ENCODE measurements at places on chromosomes 2 and 18.

- no peak overlapping the region for H3K4me3 ChIP-seq
- H3K36me3 ChIP-seq = no peaks in the 10 kb centered on the region
- H3K27me3 ChIP-seq = no peaks in the 10 kb centered on the region
- H3K4me1 ChIP-seq = no peaks in the 10 kb centered on the region
- H3K27ac ChIP-seq = no peak overlapping the region
- DNase-seq = no peak
Observed at GRCh38 chr18:41761333-41762018, 193.6 kb upstream of the PIK3C3 start.

DNA sequence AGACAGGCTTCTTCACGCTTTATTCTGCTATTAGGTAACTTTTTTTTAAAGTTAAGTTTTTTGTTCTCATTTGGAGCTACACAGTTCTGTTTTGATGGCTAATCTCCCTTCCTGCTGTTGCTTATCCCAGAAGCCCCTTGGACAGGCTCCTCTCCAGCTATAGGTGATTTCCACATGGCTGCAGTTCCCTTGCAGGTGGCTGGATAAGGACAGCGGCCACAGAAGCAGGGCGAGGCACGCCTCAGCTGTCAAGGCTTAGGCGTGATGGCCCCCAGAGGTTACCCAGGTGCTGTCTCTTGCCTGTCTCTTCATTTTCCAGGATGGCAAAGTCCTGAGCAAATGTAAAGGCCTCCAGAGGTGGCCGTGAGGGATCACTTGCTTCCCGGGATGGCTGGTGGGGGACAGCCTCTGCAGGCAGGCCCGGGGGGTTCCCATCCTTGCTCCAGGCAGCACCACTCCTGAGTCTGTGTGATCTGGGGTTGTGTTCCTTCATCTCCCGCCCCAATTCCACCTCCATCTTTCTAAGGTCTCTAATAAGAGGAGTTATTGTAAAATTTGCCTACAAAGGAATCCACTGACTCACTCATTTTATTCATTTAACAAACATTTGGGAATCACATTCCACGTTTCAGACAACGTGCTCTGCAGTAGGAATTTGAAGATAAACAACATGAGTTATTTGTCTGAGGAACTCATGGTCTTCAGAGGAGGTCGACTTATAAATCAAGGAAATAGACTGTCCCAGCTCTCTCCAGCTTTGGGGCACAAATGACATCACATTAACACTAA is 53.4 kb downstream of the NAPG start:
- no peak for DNase-seq
- H3K27ac ChIP-seq = no peak overlapping the region
- H3K27me3 ChIP-seq = no peaks in the 10 kb centered on the region
- no peaks in the 10 kb centered on the region for H3K36me3 ChIP-seq
- H3K4me1 ChIP-seq = no peaks in the 10 kb centered on the region

- no peak overlapping the region for H3K27ac ChIP-seq
- no peaks in the 10 kb centered on the region for H3K27me3 ChIP-seq
- no peak for DNase-seq
- no peaks in the 10 kb centered on the region for H3K4me1 ChIP-seq
- no peak overlapping the region for H3K4me3 ChIP-seq
- no peaks in the 10 kb centered on the region for H3K36me3 ChIP-seq
Observed at GRCh38 chr2:185835974-185836373, 97.4 kb downstream of the FSIP2 start.

- no peaks in the 10 kb centered on the region for H3K27me3 ChIP-seq
- no peak overlapping the region for H3K27ac ChIP-seq
- no peak for DNase-seq
- peaks cover 16% of the 10 kb centered on the region for H3K4me1 ChIP-seq
- no peaks in the 10 kb centered on the region for H3K36me3 ChIP-seq
Observed at GRCh38 chr2:177597759-177598158, 205.2 kb downstream of the AGPS start.

- DNase-seq = no peak
- H3K27ac ChIP-seq = no peak overlapping the region
- H3K4me1 ChIP-seq = no peaks in the 10 kb centered on the region
- H3K36me3 ChIP-seq = no peaks in the 10 kb centered on the region
Observed at GRCh38 chr2:179440642-179441251, 176.1 kb upstream of the SESTD1 start.

DNA sequence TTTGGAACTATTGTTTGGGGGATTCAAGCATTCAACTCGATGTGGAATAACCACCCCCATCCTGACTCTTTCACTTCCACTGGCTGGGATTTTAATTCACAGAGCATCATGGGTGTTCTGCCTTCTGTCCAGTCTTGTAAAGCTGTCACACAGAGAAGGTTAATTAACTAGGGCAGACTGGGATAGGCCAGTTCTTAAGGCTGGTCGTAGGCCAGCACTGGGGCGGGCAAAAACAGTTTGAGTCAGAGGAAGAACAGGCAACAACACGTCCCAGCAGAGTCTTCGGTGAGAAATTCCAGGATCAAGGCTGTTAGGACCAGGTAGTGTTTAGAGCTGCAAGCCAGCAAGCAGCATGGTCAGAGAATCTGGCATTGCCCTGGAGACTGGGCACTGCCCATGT is 4.0 kb upstream of the RNF152 start:
- peak; percentile 32 for DNase-seq
- H3K36me3 ChIP-seq = no peaks in the 10 kb centered on the region
- peak overlapping the region; percentile 29 for H3K27ac ChIP-seq
- no peak overlapping the region for H3K4me3 ChIP-seq
- H3K4me1 ChIP-seq = no peaks in the 10 kb centered on the region
- H3K27me3 ChIP-seq = no peaks in the 10 kb centered on the region

- DNase-seq = peak; percentile 25
- no peaks in the 10 kb centered on the region for H3K36me3 ChIP-seq
- H3K4me3 ChIP-seq = no peak overlapping the region
- H3K4me1 ChIP-seq = no peaks in the 10 kb centered on the region
Observed at GRCh38 chr2:168773719-168774521, 28.5 kb upstream of the NOSTRIN start.

GRCh38 chr2:134218930-134219658 is 34.8 kb upstream of the MGAT5 start:
- no peak overlapping the region for H3K27ac ChIP-seq
- no peaks in the 10 kb centered on the region for H3K27me3 ChIP-seq
- no peaks in the 10 kb centered on the region for H3K36me3 ChIP-seq
- peaks cover 12% of the 10 kb centered on the region for H3K4me1 ChIP-seq
- DNase-seq = no peak
- no peak overlapping the region for H3K4me3 ChIP-seq

DNA sequence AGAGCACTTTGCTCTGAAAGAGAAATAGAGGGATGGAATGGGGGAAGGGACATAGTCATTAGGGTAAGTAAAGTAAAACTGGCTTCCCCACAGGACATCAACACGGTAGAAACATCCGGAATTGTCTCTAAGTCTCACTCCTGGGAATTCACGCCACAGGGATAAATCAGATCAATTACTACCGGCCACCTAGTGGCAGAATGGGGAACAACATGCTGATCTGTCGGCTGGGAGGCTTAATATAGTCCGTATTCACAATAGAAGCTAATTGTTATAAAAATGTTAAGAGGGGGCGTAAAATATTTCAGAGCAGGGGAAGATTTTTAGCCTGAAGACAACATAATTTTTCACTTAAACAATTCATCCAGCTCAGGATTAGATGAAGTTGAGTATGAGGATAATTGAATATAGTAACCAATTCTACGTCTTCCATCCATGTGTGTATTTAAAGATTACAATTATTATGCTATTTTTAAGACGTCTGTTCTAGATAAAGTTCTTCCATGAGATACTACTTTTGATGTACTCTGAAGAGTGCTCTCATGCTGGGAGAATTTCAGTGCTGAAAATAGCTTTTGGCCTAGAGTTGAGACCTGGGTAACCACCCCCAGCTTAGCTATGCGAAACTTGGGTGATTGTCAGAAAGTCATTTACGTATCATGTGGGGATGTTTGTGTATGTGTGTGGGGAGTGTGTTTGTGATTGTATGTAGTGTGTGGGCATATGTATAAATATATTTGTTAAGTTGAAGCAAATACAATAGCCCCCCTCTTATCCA is 65.7 kb downstream of the LRRTM1 start:
- H3K27ac ChIP-seq = no peak overlapping the region
- no peak overlapping the region for H3K4me3 ChIP-seq
- DNase-seq = no peak
- H3K36me3 ChIP-seq = no peaks in the 10 kb centered on the region
- H3K4me1 ChIP-seq = no peaks in the 10 kb centered on the region

- H3K27ac ChIP-seq = no peak overlapping the region
- no peaks in the 10 kb centered on the region for H3K27me3 ChIP-seq
- H3K4me1 ChIP-seq = no peaks in the 10 kb centered on the region
- H3K36me3 ChIP-seq = no peaks in the 10 kb centered on the region
Observed at GRCh38 chr2:13115643-13116042, 398.9 kb downstream of the TRIB2 start.

GRCh38 chr18:44733069-44733753 is 52.5 kb downstream of the SETBP1 start:
- no peak overlapping the region for H3K27ac ChIP-seq
- no peak overlapping the region for H3K4me3 ChIP-seq
- peaks cover 10% of the 10 kb centered on the region for H3K4me1 ChIP-seq
- peak; percentile 55 for DNase-seq
- H3K36me3 ChIP-seq = no peaks in the 10 kb centered on the region

GRCh38 chr18:80181642-80182461 is 65.5 kb downstream of the PARD6G start:
- H3K27me3 ChIP-seq = no peaks in the 10 kb centered on the region
- H3K4me1 ChIP-seq = no peaks in the 10 kb centered on the region

DNA sequence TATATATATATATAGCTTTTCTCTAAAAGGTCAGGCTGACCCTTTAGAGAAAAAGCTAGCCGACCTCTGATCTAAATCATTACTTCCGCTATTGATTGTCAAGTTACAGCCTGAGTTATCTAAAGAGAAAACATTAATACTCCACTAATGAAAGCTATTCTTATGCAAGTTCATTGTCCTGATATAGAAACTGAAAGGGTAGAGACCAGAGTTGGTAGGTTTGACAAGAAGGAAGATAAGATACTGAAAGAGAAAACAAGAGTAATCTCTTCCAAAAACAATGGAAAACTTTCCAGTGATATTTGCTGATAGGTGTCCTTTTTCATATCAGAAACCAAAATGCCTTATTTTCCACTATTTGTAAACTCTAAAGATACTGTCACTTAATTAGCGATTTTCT is 62.8 kb upstream of the SLC39A10 start:
- no peak overlapping the region for H3K27ac ChIP-seq
- H3K27me3 ChIP-seq = no peaks in the 10 kb centered on the region
- H3K36me3 ChIP-seq = no peaks in the 10 kb centered on the region

DNA sequence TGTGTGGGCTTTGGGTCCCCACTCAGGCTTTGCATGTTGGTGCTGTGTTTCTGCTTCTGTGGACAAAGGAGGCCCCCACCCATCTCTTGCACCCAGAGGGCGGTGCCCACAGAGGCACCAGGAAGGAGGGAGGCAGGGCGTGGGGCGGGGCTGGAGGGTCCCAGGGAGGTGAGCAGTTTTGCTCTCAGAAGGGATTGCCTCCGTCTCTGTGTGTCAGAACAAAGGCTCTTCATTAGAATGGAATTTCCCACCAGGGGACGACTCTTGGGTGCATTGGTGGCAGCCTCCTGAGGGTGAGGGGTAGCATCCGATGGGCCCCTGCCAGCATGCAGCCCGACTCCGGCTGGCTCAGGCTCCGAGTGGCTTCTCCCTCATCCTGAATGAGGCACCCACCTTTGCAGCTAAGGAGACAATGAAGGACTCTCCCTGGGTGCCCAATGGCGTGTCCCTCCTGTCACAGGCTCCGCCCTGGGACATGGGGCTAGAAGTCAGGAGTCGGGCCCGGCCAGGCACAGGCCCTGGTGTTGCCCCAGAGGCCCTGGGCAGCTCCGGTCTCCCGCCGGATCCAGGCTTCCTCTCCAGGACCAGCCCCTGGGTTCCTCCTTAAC is 7.0 kb upstream of the ERFE start:
- no peak overlapping the region for H3K27ac ChIP-seq
- H3K4me1 ChIP-seq = no peaks in the 10 kb centered on the region
- H3K27me3 ChIP-seq = no peaks in the 10 kb centered on the region

GRCh38 chr2:219916726-219917440 is 289.5 kb downstream of the SLC4A3 start:
- no peaks in the 10 kb centered on the region for H3K36me3 ChIP-seq
- H3K27me3 ChIP-seq = no peaks in the 10 kb centered on the region
- H3K4me1 ChIP-seq = no peaks in the 10 kb centered on the region
- no peak overlapping the region for H3K4me3 ChIP-seq
- no peak overlapping the region for H3K27ac ChIP-seq

DNA sequence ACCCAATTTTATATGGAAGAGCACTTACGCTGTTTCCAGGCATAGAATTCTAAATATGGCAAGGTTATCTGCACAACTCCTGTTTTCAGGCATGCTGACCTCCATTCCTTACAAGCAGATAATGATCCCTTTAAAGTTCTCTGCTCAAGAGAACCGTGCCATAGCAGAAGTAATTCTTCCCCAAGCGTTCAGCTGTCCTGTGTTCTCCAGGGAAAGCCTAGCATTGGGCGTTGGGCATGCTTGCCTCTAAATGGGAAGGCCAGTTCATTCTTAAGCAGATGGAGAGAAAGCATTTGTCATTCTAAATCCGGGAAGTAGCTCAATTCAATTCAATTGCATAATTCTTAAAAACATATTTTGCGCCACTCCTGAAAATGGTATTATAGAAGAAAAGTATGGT is 55.7 kb upstream of the EML4 start:
- no peak for DNase-seq
- H3K4me1 ChIP-seq = peaks cover 27% of the 10 kb centered on the region
- H3K36me3 ChIP-seq = no peaks in the 10 kb centered on the region
- H3K4me3 ChIP-seq = no peak overlapping the region

DNA sequence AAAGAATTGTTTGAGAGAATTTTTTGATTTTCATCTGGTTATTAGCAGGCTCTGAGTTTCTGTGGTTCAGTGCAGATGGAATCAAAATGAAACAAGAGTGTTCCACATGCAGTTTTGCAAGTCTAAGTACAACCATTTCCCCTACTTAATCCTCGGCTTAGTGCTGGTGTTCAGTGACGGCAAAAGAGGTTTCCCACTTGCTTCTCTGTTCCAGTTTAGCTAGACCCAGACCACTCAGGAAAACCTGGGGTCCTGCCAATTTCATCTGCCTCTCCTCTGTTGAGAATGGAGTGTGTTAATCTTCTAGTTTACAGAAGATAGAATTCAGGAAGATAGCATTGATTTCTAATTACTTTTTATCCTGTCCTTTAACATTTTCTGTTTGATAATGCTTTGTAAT is 996.2 kb upstream of the FANCL start:
- no peak overlapping the region for H3K27ac ChIP-seq
- H3K4me1 ChIP-seq = no peaks in the 10 kb centered on the region
- no peak overlapping the region for H3K4me3 ChIP-seq
- H3K27me3 ChIP-seq = no peaks in the 10 kb centered on the region
